ENCODE measurements at places on chromosomes 12 and 14.

GRCh38 chr14:99001241-99001640 is 270.8 kb downstream of the BCL11B start:
- DNase-seq, result no peak

- DNase-seq, result no peak
These were observed 210.6 kb upstream of the EGLN3 start for GRCh38 chr14:34161351-34162082.

DNA sequence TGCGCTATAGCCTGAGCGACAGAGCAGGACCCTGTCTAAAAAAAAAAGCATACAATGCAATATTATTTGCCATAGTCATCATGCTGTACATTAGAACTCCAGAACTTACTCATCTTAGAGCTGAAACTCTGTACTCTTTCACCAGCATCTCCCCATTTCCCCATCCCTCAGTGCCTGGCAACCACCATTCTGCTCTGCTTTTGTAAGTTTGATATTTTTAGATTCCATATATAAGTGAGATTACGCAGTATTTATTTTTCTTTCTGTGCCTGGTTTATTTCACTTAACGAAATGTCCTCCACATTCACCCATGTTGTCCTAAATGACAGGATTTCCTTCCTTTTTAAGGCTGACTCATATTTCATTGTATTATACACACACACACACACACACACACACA is 121.8 kb downstream of the BBS10 start:
- DNase-seq, result no peak

DNA sequence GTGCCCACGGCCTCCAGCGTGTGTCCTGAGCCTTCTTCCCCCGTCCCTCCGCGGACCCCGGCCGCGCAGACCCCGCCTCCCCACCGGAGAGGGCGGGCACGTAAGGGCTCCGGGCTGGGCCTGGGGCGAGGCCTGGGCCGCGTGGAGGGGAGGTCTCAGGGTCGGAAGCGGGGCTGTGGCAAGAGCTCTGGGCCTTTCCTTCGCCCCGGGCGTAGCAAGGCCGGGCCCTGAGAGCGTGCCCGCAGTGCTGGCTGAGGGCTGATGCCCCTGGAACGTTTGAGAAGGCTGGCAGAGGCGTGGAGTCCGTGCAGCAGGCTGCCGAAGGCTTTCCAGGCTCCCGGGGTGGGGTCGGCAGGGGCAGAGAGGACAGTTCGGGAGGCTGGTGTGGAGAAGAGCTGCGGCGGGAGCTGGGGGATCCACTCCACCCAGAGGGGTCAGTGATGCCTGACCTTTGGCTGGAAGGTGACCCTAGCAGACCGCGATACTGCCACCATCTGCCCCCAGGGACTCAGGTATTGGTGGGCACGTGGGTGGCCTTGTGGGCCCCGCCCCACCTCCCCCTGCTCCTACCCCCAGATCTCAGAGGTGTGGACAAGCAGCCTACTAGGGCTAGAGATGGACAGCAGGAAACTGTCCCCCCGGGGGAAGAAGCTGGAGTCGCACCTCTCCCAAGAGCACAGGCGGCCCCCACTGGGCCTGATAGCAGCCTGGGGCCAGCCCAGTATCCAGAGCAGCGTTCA is 558 bp downstream of the TEX22 start:
- no peak for DNase-seq

GRCh38 chr14:104531421-104532190 is 48.0 kb upstream of the C14orf180 start:
- no peak for DNase-seq

GRCh38 chr12:119151445-119152026 is 27.2 kb upstream of the HSPB8 start:
- DNase-seq, result no peak

- no peak for DNase-seq
These were observed 687.5 kb upstream of the TMEM132C start for GRCh38 chr12:127579446-127579845.

- no peak for DNase-seq
These were observed 88.7 kb downstream of the APAF1 start for GRCh38 chr12:98733667-98734350.

DNA sequence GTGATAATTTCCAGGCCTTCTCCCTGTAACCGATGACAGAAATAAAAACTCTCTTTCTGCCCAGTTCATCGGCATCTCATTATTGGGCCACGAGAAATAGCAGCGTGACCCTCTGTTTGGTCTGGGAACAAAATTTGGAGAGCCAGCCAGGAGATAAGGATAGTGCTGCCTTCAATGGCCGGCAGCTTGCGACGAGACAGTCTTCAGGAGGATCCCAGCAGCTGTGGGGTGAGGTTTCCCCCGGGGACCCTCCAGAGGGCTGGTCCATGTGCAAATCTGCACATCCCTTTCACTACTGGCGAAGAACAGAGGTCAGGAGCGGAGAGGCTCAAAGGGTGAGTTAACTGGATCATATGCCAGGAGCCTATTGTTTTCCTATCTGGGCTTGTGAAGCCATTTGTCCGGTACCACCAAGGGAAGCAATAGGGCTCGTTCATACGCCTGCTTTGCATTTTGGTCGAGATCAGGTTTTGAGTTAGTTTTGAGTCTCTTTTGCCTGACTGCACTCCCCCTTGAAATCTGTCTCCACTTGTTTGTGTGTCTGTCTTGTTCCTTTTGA is 4.8 kb downstream of the SLC39A2 start:
- DNase-seq, result no peak

GRCh38 chr14:75198291-75198933 is 22.0 kb upstream of the TMED10 start:
- DNase-seq, result no peak

GRCh38 chr12:3456809-3457208 is 34.2 kb upstream of the PRMT8 start:
- DNase-seq, result no peak

GRCh38 chr14:21868442-21869046 is 194.9 kb upstream of the OR4E1 start:
- DNase-seq, result peak; percentile 17

DNA sequence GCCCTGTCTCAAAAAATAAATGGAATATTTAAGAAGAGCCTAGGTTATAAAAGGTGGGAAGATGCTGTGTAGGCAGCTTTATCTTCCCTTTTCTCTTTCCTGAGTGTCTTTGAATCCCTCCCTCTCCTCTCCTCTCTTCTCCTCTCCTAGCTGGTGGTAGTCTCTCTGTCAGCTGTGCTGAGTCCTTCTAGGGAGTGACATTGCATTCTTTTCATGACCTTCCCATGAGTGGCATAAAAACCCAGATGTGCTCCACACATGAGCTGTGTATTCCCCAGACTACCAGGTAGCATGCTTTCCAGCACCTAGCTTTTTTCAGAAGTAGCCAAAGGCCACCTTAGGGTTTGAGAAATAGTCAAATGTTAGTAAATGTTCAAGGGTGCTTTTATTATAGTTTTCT is 23.6 kb downstream of the SAMD4A start:
- no peak for DNase-seq

DNA sequence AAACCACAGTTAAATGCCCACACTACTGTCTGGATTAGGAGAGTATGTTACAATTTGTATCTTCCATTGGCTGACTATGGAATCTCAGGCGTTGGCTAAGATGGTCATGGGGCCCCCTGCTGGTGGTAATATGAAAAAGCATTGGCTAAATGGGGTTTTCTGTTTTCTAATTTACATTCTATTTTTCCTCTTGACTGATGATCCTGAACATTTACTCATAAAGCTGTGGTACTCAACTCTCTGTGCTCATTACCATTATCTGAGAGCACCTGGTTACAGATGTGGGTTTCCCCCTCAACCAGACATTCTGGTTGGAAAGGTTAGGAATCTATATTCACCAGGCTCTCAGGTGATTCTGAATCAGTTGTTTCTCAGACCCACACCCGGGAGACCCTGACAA is 64.8 kb downstream of the WSCD2 start:
- no peak for DNase-seq

GRCh38 chr14:64703395-64704142 is 655 bp upstream of the PLEKHG3 start:
- no peak for DNase-seq

GRCh38 chr12:2225696-2226095 is 172.9 kb downstream of the CACNA1C start:
- no peak for DNase-seq

GRCh38 chr14:81222691-81223090 is 1.9 kb upstream of the GTF2A1 start:
- peak; percentile 51 for DNase-seq

DNA sequence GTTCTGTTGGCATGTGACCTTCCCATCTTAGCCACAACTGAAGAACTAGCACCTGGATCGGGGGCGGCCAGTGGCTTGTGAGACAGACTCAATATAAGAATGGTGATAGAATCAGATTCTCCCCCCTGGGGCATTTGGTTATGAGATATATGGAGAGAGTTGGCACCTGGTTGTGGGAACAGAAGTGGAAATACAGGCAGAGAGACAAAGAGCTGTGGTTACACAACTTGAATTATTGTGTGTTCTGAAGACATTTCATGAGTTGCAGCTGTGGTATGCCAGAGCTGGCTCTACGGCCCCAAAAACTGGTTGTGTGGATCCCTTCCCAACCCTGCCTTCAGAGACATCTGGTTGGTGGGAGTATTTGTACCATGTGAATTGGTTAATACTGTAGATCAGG is 2.9 kb upstream of the MSRB3 start:
- no peak for DNase-seq

- DNase-seq, result no peak
These were observed 321.0 kb upstream of the RTL1 start for GRCh38 chr14:101224356-101225156.

DNA sequence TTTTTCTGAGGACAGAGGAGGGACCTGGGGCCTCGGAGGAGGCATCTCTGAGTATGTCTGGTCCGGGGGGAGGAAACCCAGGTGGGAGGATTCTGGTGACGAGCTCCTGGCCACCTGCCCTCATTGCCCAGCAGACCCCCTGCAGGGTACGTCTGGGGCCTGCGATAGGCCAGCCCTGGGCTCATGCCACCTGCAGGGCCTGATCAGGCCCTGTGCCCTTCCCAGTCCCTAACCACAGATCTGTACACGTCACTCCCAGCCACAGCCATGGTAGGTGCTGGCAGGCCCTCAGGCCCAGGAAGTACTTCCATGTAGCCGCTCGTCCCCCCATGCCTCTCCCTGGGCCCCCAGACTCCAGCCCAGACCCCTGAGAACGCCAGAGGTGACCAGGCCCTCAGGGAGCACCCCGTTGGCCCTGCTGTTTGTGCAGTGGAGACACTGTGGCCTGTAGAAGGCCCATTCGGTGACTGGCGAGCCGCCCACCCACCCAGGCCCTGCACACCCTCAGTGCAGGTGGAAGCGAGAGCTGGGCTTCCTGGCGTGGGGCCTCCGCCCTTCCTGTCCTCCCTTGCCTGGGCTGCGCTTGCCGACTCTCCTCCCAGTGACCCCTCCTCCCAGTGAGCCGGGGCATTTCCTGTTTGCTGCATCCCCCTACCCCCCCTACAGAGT is 5.7 kb downstream of the INF2 start:
- DNase-seq, result no peak

GRCh38 chr12:31850268-31850667 is 108.9 kb upstream of the RESF1 start:
- DNase-seq, result no peak

DNA sequence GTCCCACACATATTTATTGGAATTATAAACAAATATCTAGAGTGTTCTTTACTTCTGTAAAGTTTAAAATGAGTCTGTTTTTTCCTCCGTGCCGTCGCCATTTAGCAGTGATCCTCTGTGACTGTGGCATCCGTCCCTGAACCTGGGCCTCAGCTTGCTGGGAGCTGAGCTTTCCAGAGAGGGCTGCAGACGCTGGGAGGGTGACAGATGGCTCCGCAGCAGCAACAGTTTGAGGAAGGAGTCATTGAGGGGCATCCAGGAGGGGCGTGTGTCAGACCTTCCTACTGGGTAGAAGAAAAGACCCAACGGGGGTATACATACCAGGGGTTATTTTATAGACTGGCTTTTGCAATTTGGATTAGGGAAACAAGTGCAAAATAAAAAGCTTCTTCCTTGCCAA is 47.9 kb downstream of the NEUROD4 start:
- no peak for DNase-seq

DNA sequence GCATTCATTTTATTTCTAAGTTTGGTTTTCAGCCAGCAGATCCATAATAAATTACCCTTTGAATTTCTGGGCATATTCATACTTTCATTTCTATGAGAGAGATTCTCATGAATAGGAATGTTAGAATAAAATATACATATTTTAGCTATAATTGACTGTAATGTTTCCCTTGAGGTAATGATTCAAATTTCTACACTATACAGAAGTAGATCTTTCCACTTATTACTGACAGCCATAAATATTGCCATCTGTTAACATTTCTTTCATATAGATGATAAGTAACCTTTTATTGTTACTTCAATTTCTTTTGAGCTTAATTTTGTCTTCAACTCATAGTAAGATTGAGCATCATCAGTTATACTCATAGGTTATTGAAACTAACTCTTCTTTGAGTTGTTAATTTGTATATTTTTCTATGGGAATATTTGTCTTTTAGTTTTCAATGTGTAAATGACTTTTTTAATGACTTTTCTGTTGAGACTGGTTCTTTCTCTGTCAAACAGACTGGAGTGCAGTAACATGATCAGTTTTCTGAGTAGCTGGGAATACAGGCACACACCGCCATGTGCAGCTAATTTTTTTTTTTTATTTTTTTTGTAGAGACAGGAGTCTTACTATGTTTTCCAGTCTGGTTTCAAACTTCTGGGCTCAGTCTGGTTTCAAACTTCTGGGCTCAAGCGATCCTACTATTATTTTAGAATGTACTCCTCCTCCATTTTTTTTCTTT is 991.6 kb downstream of the SLC6A15 start:
- DNase-seq, result no peak

GRCh38 chr12:42846782-42847181 is 257.2 kb upstream of the PRICKLE1 start:
- DNase-seq, result no peak

GRCh38 chr12:59548930-59549329 is 46.9 kb upstream of the SLC16A7 start:
- no peak for DNase-seq

DNA sequence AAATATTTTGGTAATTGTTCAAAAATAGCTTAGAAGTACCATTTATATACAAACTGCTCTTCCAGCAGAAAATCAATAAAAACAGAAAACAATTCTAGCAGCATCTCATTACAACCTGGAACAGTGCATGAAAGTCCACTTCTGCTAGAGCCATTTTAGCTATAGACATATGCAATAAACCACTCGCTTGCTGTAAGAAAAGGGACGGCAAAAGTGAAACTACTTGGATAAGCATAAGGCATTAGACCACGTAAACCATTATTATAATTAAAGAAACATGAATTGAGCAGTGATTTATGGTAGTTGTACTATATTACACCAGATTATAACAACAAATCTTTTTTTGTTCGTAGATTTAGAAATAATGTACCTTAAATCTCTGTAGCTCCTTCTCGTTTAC is 48.7 kb downstream of the LRIG3 start:
- no peak for DNase-seq

GRCh38 chr14:104130974-104131651 is 7.3 kb upstream of the KIF26A start:
- no peak for DNase-seq
